ENCODE measurements at places on chromosomes 16 and 17.

DNA sequence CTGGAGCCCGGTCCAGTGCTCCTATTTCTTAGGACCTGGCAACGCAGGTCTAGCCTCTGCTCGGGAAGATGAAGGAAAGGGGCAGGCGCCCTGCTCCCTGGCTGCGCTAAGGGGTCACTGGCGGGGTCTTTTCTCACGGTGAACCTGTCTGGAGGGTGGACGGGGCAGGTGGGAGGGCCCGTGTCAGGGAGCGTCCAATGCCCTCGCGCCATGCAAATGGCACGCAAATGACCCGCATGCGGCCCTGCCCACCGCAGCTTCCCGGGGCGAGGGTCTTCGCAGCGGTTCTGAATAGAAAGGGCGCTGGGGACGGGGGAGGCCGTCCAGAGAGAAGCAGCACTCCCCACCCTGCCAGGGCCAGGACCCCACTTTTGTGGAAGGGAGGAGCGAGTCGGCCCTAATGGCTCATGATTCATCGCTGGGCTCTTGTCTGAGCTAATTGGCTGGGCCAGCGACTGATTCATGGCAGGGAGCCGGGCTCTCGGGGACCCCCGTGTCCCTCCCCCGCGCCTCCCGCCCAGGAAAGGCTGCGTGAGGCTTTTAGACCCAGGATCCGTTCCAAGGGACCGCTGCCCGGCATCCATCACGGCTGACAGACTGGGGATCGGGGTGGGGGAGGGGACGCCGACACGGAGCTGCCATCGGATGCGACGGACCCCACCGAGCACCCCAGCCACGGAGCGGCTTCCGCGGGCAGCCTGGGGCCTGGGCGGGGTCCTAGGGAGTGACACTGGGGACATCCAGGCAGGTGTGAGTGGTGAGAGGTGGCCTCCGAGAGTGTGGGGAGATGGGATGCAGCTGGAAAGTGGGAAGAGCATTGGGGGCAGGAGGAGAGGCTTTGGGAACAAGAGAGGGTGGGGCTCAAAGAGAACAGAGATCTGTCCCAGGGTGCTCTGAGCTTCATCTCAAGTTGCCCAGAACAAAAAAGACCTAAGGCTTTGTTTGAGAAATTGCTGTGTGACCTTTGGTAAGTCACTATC, 25.0 kb upstream of the NGFR start:
- DNase-seq, result no peak

DNA sequence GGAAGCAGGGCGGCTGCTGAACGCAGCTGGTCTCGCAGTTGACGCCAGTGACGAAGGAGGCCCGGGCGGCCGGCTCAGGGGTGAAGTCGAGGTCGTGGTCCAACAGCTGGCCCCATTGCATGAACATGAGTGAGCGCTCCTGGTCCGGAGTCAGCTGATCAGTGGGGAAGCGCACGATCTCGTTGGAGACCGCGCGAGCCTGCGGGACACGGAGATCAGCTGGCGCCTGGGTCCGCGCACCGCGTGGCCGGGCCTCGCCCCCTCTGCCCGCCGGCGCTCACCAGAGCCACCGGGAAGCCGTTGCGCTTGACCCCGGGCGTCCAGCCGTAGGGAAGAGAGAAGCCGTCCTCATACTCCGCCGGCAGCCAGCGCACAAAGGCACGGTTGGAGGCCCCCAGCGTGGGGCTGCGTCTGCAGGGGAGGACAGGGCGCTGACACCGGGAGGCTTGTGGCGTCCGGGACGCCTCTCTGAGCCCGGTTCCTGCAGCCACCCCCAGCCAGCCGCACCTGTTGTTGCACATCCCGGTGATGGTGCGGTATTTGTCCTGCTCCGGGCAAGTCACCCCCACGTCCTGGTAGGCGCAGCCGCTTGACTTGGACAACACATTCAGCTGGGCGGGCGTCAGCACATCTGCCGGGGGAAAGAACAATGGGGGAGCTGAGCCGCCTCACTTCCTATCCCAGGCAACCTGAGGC, 1.6 kb downstream of the MPO start:
- no peak for DNase-seq

DNA sequence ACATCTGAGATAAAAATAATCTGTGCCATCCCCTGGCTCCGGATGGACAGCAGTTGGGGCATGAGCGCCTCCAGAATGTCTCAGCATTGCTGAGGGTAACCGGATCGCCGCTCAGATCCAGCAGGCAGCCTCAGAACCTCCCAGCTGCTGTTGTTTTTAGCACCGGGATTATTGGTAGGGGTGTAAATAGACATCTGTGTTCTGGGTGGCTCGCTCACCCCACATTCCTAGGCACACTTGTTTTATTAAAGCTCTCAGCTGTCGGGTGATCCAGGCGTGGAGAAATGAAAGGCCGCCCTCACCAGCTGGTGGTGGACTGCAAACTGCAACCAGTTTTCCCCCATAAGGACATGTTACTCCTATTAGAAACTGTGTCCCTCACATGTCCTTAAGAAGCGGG, 32.1 kb downstream of the MYH3 start:
- DNase-seq, result no peak

DNA sequence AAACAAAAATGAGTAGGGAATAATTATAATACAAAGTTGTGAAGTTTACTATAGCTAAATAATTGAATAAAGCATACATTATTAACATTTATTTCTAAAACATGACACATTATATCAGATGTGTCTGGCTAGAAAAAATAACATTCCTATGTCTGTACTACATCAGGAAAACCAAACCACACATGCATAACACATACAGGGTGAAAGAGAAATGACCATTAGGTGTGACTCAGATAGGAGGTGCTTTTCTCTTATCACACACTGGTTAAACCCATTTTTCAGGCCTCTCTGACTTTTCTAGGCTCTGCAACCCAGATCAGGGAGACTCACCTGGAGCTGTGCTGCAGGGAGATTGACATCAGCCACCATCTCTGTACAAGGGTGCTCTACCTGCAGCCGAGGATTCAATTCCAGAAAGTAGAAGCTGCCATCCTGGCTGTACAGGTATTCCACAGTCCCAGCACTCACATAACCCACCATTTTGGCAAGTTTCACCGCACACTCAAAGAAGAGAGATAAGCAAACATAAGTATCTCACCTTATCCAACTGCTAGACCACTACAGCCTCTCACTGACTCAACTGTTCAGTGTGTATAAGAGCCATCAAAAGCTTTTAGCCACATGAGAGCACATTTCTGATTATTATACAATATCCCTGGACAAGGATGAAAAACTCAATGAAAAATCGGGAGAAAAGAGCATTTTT, 116.6 kb upstream of the C17orf78 start:
- DNase-seq, result no peak

GRCh38 chr17:951325-952132, 28.0 kb downstream of the NXN start:
- no peak for DNase-seq

DNA sequence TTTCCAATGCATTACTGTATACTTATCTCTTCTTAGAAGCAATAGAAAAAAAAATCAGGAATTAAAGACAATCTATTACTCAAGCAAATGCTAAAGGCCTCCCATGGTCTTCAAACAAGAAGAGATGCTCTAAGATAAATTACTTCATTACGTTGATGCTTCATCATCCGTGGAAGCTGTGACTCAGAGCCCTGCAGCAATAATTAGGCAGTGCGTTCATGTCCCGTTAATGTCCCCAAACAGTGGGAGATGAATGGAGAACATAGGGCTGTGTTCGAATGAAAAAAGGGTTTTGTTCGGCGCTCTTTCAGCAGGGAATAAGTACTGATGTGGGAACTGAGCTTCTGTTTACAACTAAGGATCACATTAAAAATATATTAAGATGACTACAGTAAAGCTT, 15.9 kb upstream of the PDXDC1 start:
- DNase-seq, result no peak

GRCh38 chr16:71360378-71360777, 1.9 kb downstream of the CALB2 start:
- DNase-seq, result peak; percentile 71

DNA sequence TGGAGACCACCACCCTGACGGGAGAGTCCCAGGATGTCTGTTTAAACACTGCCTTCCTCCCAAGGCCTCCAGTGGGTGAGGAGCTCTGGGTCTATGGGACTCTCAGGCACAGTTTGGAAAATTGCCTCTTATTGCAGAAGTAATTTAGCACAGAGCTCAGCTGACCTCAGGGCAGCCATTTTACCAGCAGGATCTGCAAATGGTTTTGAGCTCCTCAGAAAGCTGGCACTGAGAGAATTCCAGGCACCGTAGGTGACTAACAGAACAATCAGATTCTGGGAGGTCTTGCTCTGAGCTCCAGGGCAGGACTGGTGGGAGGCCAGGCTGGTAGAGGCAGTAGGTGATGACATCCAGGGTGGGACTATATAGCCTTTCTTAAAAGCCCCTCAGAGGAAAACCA, 17.3 kb upstream of the C16orf74 start:
- DNase-seq, result no peak

DNA sequence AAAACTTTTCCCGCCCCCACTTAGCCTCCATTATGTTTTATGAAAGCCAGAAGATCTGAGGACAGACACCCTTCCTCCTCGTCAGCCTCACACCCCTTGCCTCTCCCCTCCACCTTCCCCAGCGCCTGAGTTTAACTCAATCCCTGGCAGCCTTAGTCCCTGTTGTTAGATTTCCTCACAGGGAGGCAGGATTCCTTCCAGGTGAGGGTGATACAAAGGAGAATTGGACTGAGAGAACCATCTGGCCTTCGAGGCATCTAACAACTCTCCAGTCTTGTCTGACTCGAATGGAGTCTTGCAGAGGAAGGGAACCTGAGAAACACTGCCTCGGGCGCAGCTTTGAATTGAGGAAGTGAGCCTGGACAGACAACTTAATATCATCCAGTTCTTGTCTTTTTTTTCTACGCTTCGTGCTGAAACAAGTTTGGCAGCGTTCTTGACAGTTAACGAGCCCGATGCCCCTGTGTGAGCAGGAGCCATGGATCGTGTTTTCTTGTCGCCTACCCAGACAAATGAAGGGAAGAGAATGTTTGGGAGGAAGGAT, 1.3 kb upstream of the ZNF768 start:
- no peak for DNase-seq

GRCh38 chr17:7380855-7381683, at the start of gene TNK1:
TSS of gene TNK1 (plus strand) at chr17:7381089. CDS start at chr17:7382927, 1,838 bp downstream.
- DNase-seq, result no peak

GRCh38 chr17:34276826-34277225, 6.8 kb downstream of the CCL7 start:
- DNase-seq, result no peak

GRCh38 chr16:58466396-58466795, 33.5 kb upstream of the NDRG4 start:
- no peak for DNase-seq

- no peak for DNase-seq
Observed at GRCh38 chr17:67210915-67211314, 34.1 kb downstream of the HELZ start.

GRCh38 chr16:71883168-71883848, 674 bp downstream of the ZNF821 start:
- no peak for DNase-seq

DNA sequence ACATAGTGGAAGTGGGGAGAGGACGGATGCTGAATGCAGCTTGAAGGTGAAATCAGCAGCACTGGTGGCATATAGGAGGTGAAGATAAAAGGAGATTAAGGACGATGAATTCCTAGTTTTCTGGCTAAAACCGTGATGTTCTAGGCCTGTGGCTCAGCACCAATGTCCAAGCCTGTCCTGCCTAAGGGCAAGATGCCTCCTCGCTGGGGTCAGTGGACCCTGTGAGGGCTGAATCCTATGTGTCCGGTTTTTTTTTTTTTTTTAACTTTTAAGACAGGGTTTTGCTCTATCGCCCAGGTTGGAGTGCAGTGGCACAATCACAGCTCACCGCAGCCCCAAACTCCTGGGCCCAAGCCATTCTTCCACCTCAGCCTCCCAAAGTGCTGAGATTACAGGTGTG, 12.8 kb downstream of the CPNE2 start:
- DNase-seq, result no peak

GRCh38 chr17:81000631-81001357, 9.2 kb downstream of the CHMP6 start:
- no peak for DNase-seq

DNA sequence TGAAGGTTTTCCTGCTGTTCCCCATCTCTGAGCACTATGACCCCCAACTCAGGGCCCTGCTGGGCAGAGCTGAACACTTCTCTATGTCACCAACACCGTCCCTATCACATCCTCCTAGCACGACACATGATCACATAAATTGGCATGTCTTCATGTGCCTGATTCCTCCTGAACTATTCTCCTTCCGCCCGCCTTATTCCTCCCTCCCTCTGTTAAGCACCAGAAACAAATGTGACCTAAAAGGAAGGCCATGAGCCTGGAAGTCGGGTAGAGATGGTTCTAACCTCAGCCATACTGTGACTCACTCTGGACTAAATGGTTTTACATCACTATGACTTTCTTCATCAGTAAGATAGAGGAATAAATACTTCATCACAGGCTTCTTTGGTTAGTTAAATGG, 80.8 kb upstream of the DYNLRB2 start:
- no peak for DNase-seq

GRCh38 chr17:6328279-6328678, 106.6 kb downstream of the AIPL1 start:
- no peak for DNase-seq

DNA sequence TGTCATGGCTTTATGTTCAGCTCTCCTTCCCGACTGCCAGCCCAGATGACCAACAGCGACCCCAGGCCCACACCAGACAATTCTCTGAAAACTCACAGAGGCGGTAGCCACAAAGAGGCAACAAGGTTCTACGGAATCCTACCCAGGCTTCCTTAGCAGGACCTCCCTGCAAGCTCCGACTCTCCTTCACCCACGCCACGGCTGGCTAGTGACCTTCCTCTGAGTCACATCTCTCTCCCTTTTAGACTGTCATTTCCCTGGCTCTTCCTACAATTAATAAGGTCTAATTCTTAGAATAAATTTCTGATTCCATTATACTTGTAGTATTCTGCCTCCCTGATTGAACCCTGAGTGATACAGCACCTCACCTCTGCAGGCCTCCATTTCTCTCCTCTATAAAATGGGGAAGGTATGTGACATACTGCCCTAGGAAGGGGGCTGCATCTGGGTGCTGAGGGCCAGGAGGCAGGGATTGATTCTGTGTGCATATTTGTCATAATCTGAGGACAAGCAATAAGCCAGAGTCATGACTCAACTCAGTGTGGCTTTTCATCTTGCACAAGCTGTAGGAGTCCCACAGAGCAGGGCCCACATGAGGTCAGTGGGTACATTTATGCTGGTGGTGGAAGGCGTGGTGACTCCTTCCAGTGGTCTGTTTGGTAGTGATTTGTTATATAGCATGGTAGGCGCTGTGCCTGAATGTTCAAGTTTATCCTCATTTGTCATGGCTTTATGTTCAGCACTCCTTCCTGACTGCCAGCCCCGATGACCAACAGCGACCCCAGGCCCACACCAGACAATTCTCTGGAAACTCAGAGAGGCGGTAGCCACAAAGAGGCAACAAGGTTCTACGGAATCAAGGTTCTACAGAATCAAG, 46.2 kb downstream of the SMPD3 start:
- no peak for DNase-seq

GRCh38 chr17:64103391-64104364, 26.3 kb downstream of the ERN1 start:
- DNase-seq, result no peak

GRCh38 chr16:76059186-76059585, 218.0 kb upstream of the CNTNAP4 start:
- no peak for DNase-seq
